ENCODE measurements at places on chromosomes 11 and 22.
A peak's percentile ranks its signal among the peaks of the same experiment; 100 is the strongest.

- no peak for DNase-seq
Measured at GRCh38 chr11:1735271-1735670, 15.1 kb downstream of the IFITM10 start.

DNA sequence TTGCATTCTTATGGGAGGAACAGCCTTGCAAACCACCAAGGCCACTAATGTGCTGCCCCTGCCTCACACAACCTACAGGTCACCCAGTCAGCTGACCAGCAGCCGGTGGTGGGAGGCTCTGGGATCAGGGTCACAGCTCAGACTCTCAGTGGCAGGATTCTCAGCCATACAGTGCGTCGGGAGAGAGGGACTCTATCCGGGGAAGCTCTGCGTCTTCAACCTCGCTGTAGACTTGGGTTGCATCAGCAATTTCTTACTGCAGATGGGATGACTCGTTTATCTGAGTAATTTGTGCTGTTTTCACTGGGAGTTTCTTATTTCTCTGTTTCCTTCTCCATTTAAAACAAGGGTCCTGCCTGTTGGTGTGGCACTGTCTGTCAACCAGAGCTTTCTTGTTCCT is 257.7 kb downstream of the TBC1D22A start:
- no peak for DNase-seq

DNA sequence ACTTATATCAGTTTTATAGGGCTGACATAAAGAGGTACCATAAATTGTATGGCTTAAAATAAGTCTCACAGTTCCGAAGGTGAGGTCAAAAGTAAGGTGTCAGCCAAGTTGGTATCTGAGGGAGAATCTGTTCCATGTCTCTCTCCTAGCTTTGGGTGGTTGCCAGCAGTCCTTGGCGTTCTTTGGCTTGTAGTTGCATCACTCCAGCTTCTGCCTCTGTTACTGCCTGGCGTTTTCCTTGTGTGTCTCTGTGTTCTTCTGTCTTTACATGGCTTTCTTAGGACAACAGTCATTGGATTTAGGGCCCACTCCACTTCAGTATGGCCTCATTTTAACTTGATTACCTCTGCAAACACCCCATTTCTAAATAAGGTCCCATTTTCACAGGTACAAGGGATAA is 16.7 kb downstream of the MMP7 start:
- no peak for DNase-seq

DNA sequence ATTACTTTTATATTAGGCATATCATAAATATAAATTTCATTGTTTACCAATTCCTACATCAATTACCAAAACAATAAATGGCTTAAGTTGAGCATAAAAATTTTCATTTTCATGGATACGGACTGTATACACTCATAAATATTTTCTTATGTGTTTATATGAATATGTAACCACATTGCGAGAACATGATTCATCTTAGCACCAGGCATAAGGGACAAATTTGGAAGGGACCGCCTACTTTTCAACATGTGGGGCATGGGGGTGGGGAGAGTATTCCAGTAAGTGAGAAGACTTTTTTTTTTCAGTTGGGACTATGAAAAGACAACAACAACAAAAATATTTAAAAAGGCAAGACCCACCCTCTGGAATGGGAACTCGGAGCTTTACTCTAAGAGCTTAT is 296.1 kb downstream of the RAB38 start:
- no peak for DNase-seq

- DNase-seq = no peak
Measured at GRCh38 chr11:76310832-76311595, 69.9 kb downstream of the THAP12 start.

- DNase-seq = peak; percentile 20
Measured at GRCh38 chr22:29689880-29690213, 30.0 kb upstream of the CABP7 start.

DNA sequence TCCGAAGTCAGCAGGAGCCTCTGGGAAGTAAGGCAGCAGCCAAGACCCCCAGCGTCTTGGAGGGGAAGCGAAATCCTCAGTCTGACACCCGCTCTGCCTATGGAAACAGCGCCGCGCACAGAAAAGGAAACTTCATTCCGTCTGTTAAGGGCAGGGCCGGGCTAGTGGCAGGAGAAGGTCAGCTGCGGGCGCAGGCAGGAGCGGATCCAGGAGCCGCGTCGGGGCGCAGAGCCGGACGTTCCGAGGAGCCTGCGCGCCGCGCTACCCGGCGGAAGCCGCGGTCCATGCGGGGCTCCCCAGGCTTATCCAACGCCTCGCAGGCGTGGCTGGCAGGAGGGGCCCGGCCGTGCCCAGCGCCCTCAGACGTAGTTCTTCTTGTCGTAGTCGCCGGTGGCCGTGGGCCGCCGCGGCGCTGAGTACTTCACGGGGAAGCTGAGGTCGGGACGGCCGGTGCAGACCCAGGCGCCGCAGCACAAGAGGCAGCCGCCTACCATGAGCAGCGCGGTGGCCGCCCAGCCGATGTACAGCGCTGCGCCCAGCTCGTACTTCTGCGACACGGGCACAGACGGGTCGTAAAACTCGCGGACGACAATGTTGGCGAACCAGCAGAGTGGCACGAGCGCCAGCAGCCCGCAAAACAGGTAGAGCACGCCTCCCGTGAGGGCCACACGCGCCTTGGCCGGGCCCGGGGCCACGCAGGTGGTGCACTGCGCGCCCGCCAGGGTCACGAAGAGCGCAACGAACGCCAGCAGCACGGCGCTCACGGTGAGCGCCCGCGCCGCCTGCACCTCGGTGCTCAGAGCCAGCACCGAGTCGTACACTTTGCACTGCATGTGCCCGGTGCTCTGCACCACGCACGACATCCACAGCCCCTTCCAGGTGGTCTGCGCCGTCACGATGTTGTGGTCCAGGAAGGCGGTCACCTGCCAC is 705 bp downstream of the CLDN5 start:
- no peak for DNase-seq

DNA sequence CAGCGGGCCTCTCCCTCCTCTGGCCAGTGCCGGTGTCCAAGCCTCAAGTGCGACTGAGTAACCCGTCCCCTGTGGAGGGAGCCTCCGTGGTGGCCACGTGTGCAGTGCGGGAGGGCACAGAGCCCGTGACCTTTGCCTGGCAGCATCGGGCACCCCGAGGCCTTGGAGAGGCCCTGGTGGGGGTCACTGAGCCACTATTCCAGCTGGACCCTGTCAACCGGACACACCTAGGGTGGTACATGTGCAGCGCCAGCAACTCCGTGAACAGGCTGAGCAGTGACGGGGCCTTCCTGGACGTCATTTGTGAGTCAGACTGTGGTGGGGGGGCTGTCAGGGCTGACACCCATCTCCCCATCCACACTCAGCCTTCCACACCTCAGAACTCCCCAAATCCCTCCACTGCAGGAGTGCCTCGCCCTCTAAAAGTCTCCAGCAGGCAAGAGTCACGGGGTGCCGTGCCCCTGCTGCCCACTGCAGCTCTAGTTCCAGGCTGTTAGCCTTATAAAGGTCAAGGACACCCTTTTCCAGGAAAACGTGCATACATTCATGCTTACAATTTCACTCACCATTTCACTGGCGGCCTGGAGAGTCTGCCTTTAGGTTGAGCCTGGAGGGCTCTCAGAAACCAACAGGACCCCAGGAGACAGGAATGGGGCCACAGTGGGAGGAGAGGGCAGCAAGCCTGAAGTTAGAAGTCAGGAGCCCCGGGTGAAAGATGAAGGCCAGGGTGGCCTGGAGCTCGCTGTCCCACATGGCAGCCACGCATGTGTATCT is 2.6 kb downstream of the VSIG10L2 start:
- DNase-seq = no peak

DNA sequence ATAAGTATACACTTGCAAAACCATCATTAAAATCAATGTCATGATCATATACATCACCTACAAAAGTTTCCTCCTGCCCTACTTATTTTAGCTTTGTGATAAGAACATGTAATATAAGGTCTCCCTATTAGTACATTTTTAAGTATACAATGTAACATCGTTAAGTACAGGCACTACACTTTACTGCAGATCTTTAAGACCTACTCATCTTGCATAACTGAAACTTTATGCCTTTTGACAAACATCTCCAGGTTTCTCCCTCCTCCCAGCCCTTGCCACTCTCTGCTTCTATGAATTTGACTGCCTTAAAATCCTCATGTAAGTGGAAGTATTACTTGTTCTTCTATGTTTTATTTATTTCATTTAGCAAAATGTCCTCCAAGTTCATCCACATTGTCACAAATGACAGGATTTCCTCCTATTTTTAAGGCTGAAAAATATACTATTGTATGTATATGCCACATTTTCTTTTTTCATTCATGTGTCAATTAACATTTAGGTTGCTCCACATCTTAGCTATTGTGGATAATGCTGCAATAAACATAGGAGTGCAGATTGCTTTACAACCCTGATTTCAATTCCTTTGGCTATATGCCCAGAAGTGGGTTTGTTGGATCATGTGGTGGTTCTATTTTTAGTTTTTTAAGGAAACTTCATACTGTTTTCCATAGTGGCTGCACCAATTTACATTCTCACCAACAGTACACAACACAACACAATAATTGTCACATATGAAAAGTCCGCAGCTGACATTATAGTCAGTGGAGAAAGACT is 471.1 kb upstream of the ANO3 start:
- no peak for DNase-seq

Data from CD4-positive, alpha-beta T cell treated with Interleukin-17A for 1 hour (primary cell).